ENCODE measurements at places on chromosomes 2 and 18.

DNA sequence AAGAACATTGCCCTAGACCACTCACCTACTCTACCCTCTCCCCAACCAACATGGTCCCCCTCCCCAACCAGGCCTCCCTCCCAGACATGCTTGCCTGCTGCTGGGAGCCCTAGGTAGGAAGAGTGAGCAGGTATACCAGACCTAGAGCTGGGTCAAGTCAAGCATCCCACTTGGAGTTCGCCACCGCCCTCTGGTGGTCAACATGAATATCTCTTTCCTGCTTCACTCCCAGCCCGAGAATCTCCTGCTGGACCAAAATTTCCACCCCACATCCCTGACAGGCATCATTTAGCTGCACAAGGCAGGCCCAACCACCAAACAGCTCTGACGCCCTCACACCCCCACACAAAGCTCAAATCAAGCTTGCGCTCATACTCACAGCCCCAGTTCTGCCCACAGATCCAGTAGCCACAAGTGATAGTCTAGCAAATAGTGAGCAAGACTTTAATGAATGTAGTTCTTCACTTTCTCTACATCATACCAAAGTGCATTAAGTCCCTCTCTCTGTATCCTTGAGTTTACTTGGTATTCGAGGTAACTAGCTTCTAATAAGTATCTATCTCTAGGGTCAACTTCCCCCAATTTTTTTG lies 116.0 kb downstream of the TNS1 start:
- peak; percentile 37 for DNase-seq

DNA sequence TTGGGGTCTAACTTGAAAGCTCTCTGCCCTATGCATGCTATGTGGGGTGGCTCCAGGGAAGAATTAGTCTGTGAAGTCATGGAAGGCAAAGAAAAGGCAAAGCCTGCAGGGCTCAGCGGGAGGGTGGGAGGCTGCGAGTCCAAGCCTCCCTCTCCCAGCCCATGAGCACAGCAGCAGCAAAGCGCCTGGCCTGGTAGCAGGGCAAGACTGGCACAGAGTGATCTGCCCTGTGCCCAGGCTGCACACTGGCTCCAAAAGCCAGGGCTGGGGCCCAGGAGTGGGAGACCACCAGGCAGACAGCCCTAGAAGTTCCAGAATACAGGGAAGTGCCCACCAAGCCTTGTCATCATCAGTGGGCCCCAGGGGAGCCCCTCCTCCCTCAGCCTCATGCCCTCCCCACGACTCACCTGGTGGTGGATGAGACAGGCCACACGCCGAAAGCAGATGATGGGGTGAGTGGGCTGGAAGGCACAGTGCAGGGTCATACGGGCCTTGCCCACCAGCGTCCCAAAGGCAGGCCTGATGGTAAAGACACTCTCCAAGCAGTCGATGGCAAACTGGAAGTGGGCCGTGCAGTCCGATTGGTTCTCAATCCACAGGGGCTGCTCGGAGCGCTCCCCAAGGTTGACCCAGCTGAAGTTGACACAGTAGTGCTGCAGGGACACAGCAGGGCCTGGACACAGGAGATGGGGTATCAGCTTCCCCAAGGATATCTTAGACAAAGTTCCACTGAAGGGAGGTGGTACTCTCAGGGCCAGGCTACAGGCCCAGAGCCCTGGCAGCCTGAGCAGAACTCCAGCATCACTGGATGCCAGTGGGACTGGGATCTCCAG lies 12.1 kb downstream of the CFAP65 start:
- no peak for DNase-seq

- DNase-seq, result no peak
Observed at GRCh38 chr2:203361495-203361894, 33.3 kb downstream of the ABI2 start.

- no peak for DNase-seq
Observed at GRCh38 chr18:74507927-74508326, 11.8 kb downstream of the CNDP2 start.

DNA sequence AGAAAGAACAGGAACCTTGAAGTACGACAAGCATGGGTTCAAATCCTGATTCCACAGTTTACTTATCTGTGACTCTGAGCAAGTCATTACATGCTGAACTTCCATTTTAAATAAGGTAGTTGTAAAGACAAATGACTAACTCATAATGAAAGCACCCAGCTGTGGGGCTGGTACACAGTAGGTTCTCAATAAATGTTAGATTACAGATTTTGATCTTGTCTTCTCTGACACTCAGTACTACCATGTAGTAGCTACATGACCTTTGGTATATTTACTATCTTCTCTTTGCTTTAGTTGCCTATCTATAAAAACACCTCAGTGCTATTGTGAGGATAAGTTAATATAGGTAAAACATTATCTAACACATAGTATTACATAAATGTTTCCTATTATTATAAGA lies 3.2 kb downstream of the TRAK2 start:
- no peak for DNase-seq

DNA sequence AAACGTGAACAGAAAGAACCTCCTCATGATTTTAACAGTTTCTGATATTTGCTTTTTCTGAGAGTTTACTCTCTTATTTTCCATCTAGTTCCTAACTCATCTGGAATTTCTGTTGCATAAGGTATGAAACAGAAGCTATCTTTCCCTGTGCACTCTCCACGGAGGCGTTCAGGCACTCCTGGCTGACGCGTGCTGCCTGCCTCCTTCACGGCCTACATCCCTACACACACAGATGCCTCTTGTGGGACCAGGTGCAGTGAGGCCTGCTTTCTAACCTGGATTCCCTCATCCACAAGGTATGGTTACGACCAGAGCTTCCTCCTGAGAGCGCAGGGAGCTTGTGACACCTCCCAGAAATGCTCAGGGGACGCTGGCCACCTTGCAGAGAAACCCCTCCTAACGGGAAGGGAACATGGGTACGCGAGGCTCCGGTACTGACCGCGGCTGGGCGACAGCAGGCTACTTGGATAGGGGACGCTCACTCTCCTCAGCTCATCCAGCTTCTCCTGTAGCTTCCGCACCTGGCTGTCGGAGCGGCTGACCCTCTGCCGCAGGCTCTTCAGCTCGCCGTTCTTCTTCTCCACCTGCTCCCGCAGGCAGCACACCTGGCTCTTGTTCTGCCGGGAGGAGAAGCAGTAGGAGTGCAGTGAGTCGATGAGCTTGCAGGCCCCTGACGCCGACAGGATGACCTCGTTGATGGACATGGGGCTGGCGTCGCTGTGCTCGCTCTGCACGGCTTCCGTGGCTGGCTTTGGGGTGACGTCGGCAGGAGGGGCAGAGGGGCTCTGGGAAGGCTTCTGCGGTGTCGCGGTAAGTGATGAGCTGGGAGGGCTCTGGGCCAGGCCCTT lies 4.3 kb downstream of the THAP4 start:
- DNase-seq, result no peak

DNA sequence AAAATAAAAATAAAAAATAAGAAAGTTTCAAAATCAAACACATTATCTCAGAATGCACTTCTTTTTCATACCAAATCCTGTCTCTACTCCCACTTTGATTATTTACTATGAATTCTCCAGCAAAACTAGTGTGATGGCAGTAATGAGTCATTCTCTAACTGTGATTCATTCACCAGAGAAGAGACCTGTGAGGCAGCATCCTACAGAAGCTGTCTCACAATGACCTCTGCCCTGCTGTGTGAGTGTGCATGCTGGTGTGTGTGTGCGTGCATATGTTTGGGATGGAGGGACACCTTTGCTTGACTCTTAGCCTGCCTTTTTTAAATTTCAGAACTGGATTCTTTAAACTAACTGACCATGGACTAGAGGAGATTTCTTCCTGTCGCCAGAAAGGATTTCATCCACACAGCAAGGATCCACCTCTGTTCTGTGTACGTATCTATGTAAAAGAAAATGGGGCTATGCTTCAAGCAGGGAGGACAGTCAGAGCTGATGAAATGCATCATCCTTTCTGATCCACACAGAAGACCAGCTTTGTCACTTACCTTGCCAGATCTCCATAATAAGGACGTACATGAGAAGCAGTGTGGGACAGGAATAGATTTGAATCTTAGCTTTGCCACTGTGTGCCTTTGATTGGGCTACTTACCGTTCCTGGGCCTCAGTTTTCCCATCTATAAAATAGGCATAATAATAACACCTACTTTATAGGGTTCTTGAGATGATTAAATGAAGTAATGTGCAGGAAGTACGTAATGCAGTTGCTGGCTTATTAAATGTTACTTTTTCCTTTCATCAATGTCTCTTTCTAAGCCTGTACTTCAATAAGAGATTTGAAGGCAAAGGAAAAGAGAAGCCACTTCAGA lies 31.2 kb downstream of the STAMBP start:
- DNase-seq, result no peak

GRCh38 chr2:38077431-38077769 lies 1.4 kb upstream of the CYP1B1 start:
- no peak for DNase-seq

GRCh38 chr18:73901566-73901965 lies 246.1 kb downstream of the FBXO15 start:
- DNase-seq, result no peak

- no peak for DNase-seq
Observed at GRCh38 chr18:33558529-33558928, 19.5 kb upstream of the ASXL3 start.

- DNase-seq, result no peak
Observed at GRCh38 chr2:161063946-161064306, 96.3 kb upstream of the TANK start.

DNA sequence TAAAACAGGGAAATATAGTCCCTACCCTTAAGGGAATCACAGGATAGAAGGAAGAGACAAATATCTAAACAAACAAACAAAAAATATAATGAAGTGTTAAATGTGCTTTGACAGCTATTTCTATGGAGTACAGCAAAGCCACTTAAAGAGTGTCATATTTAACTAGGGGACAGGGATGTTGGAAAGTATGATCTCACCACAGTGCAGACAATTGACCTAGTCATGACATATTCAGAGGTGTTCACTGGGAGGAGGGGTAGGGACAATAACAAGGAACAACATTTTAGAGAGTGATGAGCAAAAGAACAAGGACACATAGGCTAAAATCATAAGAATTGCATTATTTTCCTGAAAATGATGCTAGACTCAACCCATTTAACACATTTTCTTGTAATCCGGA lies 107.5 kb downstream of the TMEM163 start:
- no peak for DNase-seq

GRCh38 chr18:52577795-52578194 lies 237.8 kb downstream of the DCC start:
- no peak for DNase-seq

- DNase-seq, result no peak
Observed at GRCh38 chr18:5300476-5301010, 5.0 kb upstream of the ZBTB14 start.

- no peak for DNase-seq
Observed at GRCh38 chr2:85998071-85998991, 107.4 kb downstream of the POLR1A start.

- no peak for DNase-seq
Observed at GRCh38 chr18:68150961-68151360, 563.9 kb downstream of the TMX3 start.

GRCh38 chr2:123101434-123101833 lies 923.7 kb upstream of the CNTNAP5 start:
- DNase-seq, result no peak

DNA sequence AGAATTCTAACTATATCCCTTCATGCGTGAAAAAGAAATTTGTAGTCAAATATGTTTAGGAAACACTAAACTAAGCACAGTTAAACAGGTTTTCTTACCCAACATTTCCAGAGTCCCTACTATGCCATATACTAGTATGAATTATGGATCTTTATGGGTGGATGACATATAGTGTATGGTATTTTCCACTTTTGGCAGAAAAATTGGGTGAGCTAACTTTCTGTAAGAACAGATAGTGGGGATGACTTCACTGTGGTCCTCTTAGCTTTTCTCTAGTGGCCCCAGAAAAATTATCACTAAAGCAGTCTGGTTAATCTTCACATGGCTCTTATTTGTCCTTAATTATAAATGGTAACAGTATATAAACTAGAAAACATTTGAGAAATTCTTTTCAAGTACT lies 240.0 kb upstream of the GULP1 start:
- no peak for DNase-seq

- no peak for DNase-seq
Observed at GRCh38 chr2:8378016-8378810, 303.6 kb upstream of the ID2 start.

DNA sequence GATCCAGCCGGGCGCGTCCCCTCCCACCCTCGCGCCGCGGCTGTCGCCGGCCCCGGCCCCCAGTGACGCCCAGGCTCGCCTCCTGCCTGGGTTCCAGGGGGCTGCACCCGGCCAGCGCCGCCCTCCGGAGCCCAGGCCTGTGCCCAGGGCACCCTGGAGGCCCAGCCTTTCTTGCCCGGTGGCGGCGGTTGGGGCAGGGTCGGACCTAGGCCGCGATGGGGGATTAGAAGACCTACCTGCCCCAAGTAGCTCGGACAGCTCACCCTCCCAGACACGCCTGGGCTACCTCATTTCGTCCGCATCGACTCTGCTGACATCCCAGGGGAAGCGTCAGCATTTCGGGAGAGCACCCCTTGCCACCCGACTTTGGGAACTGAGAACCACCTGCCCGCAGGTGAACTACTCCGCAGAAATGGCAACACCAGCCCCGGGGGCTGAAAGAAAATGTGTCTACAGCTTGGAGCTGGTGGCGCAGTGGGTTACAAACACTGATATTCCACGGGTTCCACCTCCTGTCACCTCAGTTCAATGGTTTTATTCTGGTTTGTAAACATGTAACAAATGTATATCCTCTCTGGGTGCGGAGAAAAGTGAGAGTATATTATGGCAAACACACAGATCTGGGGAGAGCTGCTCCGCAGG lies 834 bp upstream of the ARL4C start:
- DNase-seq, result no peak

DNA sequence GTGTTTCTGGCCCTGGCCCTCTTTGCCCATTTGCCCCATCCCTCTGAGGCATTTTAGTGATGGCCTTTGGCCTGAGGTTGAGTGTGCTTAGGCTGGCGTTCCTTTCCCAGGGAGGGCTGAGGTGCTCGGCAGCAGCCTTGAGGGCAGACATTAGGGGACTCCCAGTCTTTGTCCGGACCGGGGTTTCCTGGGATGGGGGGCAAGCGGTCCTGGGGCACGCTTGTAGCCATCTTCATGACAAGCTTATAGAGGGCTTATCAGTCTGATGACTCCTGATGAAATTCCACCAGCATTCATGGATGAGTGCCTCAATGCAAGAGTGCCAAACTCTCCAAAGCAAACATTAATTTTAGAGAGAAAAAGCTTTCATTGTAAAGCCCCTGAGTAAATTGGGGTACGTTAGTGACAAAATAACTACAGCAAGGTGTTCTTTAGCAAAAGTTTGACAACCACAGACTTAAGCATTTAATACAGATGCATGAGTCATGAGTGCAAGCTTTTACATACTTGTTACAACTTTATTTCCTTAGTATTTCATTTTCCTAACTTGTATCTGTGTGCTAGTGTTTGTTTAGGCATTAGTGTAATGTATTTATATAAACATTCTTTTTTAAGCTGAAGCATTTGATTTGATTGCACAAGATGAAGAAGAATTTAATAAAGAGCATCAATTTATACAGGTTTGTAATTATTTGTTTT lies 45.6 kb downstream of the CEP192 start:
- DNase-seq, result no peak

Measured in activated CD4-positive, CD25-positive, alpha-beta regulatory T cell (primary cell).